ENCODE measurements at places on chromosomes 7 and 10.
A peak's percentile ranks its signal among the peaks of the same experiment; 100 is the strongest.

DNA sequence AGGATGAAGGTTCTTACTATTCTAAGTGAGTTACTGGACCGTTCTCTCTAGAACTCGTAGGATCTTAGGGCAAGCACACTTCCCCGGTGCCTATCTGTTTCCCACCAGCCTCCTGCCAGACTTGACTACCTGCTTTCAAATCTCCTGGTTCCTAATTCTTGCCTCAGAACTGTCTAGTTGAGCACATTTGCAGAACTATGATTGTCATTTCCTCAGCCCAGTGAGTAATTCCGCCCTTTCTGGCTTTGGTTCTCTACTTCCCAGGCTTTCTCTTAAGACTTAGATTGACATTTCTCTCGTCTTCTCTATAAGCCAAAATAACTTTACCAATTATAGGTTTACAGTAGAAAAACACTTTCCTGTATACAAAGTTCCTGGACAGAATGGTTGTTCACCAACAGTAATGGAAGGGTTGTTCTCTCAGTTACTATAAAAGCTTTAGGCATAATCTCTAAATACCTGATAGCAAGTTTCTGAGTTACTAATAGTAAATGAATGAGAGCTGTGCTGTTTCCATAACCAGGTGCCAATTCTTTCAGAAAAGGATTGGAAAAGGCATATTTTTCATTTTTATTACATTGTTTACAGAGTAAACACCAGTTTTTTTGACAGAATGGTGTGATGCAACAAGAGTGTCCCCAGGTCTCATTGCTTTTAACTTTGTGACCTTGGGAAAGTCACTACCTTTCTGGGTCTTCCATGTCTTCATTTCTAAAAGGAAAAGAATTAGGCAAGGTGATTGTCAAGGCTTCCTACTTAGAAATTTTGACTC is 41.1 kb downstream of the PLEKHA8 start:
- DNase-seq = no peak

- DNase-seq = no peak
These were observed 14.2 kb upstream of the GTF2IRD1 start for GRCh38 chr7:74439541-74439940.

- DNase-seq = no peak
These were observed 16.3 kb downstream of the SH2D4B start for GRCh38 chr10:80554050-80554449.

- DNase-seq = no peak
These were observed 13.1 kb downstream of the PLAU start for GRCh38 chr10:73923935-73924598.

DNA sequence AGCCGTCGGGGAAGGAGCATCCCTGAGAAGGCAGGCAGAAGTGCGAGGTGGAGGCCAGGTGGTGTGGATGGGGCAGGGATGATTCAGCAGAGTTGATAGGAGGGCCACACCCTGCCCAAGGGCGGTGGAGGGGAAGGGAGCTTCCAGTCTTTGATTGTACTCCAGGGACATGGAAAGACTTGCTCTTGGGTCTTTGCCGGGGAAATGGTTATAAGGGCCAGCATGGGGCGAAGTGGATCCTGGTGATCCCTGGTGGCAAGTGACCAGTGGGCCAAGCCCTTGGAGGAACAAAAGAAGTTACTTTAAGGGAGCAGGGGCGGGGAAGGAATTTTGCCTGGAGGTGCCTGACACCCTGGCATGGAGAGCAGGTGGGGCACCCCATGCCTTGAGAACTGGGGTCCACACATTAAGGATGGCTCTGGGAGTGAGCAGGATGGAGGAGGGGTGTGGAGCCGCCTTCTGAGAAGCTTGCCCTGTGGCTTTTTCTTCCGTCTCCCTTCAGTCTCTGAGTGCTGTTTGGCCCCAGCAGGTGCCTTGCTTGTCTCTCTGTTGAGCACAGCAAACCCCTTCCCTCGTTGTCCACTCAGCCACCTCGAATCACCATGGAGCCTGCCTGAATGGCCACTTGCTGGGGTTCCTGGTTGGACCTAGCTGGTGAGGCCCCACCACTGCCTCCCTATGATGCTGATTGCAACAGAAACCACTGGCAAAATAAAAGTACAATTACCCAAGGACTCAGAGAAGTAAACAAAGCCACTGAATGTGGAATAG is 83.9 kb downstream of the RAMP3 start:
- no peak for DNase-seq

DNA sequence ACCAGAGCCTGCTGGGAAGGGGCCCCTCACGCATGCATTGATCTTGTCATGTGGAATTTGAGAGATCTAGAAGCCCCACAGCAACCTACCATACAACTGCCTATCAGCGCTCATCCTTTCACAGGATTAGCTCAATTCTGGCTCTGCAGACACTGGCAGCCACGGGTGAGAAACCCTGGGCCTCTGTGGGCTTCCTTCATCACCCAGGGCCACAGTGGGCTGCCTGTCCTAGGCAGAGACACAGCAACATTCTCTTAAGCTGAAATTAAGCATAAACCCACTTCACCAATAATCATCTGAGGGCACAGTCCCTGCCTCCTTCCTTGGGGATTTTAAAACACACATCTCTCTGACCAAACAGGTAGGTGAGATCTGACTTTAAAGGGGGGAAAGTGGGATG is 3.3 kb upstream of the PRSS2 start:
- no peak for DNase-seq

DNA sequence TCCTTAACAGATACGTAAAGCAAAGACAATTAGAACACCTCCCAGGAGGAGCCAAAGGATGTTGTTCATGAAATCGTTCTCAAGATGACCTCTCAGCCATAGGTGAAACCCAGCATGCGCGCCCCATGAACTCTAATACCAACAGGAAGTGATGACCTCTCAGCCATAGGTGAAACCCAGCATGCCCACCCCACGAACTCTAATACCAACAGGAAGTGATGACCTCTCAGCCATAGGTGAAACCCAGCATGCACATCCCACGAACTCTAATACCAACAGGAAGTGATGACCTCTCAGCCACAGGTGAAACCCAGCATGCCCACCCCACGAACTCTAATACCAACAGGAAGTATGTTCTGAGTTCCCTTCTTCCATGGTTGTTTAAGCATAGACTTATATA is 205.2 kb upstream of the ADARB2 start:
- no peak for DNase-seq

GRCh38 chr10:16441173-16441840 is 4.5 kb downstream of the PTER start:
- no peak for DNase-seq

GRCh38 chr10:14761372-14761771 is 13.3 kb downstream of the FAM107B start:
- no peak for DNase-seq

GRCh38 chr7:31410265-31410664 is 69.7 kb upstream of the NEUROD6 start:
- DNase-seq = no peak

DNA sequence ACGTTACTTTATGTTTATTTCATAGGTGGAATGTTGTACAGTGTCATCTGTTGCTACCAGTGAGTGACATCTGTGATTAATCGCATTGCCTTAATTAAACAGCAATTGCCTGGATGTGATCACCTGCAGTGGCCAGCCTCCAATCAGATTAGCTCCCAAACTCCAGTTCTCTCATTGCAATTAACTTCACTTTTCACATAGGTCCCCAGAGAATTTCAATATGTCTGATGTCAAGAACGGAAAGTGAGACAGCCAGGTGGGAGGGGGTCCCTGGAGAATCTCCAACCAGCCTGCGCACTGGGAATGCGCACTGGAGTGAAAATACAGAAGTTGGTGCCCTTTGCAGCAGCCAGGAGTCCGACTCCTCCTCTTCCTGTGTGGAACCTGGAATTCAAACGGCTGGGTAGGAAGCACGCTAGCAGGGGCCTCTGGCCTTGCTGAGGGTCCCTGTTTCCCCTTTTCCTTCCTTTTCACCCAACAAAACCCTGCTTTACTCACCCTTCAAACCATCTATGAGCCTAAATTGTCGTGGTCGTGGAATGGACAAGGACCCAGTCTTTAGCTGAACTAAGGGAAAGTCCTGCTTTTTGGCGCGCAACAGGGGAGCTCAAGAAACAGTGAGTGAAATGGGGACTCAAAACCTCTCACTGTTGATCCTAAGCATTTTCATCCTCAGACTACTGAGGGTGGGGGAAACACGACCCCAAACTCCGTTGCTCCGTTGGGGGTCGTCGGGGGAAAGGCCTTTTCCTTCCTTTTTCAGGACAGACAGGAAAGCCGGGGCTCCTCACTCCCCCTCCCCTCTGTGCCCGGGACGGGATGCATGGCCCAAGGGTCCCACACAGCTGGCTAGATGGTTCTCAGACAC is 1355.5 kb upstream of the LRRTM3 start:
- no peak for DNase-seq

GRCh38 chr10:68046642-68047041 is 28.4 kb downstream of the HERC4 start:
- DNase-seq = no peak

DNA sequence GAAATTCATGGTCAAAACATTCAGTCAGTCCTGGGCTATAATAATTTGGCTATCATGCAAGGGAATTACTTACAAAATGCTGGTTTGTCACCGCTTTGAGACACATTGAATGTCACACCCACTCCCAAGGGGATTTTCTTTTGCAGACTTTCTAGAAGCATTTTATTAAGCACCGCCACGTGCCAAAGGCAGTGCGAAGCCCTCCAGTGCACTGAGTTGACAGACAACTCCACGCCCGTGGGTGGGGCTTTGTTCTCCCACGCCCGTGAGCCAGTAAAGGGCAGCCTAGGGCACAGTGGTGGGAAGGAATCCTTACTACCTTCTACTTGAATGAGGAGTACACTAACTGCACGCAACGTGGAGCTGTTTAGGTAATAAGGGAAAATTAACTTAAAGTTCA is 515.8 kb downstream of the KCNMA1 start:
- no peak for DNase-seq

- no peak for DNase-seq
These were observed 297.5 kb downstream of the HDAC9 start for GRCh38 chr7:18792871-18793595.

- DNase-seq = peak; percentile 8
These were observed 189.6 kb upstream of the INHBA start for GRCh38 chr7:41892356-41893100.

- no peak for DNase-seq
These were observed 3.1 kb upstream of the EVX1 start for GRCh38 chr7:27239387-27240014.

DNA sequence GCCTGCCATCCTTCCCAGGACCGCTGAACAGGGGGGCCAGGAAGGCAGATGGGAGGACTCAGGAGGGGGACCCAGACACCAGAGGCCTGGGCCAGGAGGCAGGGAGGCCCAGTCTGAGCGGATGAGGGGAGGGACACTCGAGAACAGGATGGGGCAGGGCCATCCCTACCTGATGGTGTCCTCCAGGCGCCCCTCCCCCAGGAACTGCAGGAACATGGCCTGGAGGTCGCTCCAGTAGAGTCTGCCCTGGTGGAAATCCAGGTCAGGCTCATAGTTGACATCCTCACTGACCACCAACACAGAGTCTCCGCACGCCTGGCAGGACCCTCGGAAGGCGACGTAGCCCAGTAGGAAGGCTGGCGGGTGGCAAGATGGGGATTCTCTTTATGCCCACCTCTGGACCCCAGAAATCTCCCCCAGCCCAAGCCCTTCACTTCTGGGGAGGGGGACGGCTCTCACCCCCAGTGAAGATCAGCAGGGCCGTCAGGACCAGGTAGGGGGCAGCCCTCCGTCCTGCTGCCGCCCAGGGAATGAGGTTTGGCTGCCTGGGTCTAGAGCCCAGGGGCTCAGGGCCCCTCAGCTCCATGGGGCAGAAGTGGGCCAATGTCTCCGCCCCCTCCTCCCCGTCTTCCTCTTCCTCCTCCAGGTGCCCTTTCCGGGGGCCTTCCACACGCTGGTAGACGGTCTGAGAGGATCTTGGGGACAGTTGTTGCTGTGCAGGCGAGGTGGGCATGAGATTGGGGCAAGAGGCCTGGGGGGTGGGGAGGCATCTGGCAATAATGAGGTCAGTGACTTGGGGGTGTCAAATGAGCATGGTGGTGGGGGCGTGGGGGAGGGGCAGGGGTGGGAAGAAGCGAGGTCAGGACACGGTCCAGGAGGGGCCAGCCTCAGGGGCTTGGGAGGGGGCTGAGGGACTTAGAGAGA is 573 bp downstream of the TFR2 start:
- DNase-seq = no peak

DNA sequence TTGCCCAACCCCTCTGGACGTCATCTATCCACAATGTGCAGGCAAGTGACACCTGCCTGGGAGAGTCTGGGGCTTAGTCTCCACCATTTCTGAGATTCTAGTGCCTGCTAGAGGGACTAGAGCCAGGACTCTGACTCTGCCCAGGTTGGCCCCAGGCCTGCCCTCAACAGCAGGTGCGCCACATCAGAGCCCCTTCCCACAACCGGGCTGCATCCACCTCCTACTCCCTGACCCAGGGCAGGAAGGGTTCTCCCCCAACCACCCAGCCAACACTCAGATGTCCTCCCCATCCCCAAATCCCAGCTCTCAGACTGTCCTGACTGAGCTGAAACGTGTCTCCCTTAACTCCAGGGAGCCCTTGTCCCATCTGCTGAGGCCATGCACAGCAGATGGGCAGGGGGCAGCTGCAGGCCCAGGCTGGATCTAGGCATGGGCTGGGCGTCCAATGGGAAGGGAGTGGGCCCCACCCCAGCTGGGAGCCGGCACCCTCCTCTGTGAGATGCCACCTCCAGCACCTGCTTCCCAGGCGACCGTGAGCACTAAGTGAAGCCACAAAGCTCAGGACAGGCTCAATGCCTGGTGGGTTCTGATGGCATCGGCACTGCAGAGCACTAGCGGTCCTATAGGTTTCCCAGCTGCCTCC is 49.2 kb downstream of the RASGEF1A start:
- no peak for DNase-seq

- DNase-seq = no peak
These were observed 60.2 kb upstream of the NRBF2 start for GRCh38 chr10:63072951-63073350.

- DNase-seq = no peak
These were observed 108.4 kb upstream of the PALS2 start for GRCh38 chr7:24464861-24465260.

DNA sequence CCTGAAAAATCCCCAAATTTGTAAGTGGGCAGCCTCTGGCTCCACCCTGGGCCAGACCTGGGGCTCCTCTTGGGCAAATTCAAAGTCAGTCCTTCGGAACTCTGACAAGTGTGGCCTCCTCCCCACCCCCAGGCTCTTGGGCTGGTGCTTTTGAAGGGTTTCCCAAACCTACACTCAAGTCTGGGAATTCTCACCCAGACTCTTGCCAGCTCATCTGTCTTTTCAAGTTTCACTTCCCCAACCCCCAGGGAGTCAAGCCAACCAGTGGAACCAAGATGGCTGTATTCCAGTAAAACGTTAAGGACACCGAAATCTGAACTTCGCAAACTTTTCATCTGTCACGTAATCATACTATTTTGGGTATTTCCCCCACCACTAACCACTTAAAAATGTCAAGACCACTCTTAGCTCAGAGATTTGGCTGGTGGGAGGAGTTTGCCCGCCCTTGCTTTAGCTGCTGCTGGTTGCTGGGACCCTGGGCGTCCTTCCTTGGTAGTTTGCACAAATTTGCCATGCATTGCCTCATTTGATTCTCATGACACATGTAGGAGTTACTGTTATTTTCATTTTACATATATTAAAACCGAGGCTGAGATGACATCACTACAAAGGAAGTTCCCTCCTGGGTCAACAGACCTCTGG is 1.7 kb upstream of the MYO1G start:
- DNase-seq = peak; percentile 18

- no peak for DNase-seq
These were observed 4.0 kb downstream of the MRPS24 start for GRCh38 chr7:43865277-43865676.

Data from DND-41 (cell line).